Effector memory CD4-positive, alpha-beta T cell (primary cell): ENCODE measurements at places on chromosomes 7 and 10.

GRCh38 chr7:1090686-1091643 lies 3.1 kb downstream of the GPER1 start:
- DNase-seq: no peak

DNA sequence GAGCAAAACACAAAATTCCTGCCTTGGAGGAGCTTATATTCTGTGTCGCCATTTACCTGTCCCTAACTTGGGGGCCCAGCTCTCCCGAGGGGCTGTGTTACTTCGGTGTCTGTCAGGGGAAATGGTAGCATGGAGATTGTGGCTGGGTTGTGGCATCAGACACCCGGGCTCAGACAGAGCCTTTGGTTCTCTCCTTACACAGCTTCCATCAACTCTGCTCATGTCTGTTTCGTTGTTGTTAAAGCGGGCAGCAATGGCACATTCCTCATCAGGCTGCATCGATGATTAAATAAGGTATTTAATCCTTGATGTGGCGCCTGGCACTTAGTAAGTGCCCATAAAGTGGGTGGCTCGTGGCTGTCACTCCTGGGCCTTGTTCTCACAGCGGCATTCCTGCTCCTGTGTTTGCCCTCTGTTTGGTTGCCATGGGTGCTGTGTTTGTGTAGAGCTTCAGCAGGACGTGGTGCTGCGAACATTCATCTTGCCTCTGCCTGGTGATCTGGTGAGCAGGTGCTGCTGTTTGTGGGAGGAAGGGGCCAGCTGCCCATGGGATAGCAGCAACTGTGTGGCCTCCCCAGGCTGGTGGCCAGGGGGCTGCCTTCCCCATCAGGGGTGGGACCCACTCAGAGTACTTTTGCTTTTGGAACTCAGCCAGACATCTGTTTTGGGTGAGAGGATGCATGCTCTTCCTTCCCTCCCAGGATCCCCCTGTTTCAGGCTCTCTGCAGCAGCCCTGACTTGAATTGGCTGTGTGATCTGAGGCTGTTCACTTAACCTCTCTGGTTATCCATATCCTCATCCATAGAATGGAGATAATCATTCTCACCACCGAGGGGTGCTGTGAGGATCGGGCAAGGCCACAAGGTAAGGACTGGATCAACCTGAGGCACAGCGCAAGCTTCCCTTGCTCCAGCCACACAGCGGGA lies 207.2 kb upstream of the SVIL start:
- DNase-seq: no peak

GRCh38 chr7:13152755-13153154 lies 465.3 kb downstream of the ARL4A start:
- DNase-seq: no peak

GRCh38 chr7:131935180-131935579 lies 378.8 kb upstream of the PODXL start:
- no peak for DNase-seq

- no peak for DNase-seq
These were observed 9.5 kb downstream of the IRF5 start for GRCh38 chr7:128946936-128947830.

- DNase-seq: no peak
These were observed 528.6 kb downstream of the SORCS1 start for GRCh38 chr10:106635947-106636346.
